ENCODE measurements at places on chromosomes 5 and 9.

GRCh38 chr5:142128675-142129208 lies 20.2 kb downstream of the NDFIP1 start:
- DNase-seq = no peak

DNA sequence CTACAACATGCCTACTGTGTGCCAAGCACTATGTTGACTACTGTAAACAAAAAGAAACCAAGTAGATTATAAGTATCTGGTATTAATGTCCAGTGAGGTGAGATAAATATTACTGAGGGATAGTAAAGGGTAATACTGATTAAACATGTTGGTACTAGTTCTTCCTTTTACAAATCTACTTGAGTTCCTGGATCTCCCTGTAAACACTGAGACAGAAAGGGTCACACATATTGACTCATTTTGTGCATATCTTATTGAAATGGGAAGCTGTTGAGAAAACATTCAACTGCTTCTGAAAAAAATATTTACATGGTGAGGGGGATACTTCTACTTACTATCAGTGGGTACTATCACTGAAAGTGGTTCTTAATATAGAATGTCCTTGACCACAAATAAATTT lies 24.3 kb downstream of the EFNA5 start:
- DNase-seq = no peak

DNA sequence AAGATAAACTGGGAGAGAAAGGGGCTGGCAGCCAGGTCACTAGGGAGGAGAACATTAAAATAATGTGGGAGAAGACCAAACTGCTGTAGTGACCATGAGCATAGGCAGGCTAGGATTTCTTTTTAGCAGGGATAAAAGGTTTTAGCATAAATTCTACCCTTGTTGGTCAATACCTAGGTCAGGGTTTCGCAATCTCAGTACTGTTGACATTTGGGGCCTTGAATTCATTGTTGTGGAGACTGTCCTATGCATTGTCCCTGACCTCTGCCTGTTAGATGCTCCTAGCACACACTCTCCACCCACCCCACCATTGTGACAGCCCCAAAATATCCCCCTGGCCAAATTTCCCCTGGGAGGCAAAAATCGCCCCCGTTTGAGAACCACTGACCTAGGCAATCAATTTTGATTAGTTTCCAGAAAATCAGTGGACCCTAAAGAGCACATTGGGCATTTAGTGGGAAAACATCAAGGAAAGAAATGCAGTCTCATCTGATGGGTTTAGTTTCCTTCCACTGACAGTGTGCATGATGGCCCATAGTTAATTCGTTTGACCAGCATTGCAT lies 181.4 kb downstream of the NTRK2 start:
- DNase-seq = no peak

- DNase-seq = no peak
These were observed 22.8 kb upstream of the FCN1 start for GRCh38 chr9:134940236-134941208.

- DNase-seq = no peak
These were observed 54.4 kb upstream of the JMY start for GRCh38 chr5:79181419-79182022.

GRCh38 chr9:100372648-100373047 lies 19.9 kb upstream of the TEX10 start:
- DNase-seq = no peak

GRCh38 chr5:64312491-64312890 lies 146.8 kb downstream of the RNF180 start:
- DNase-seq = no peak

- DNase-seq = no peak
These were observed 454.8 kb downstream of the CSNK1G3 start for GRCh38 chr5:123966781-123967180.

- DNase-seq = no peak
These were observed 14.8 kb downstream of the AKNA start for GRCh38 chr9:114372921-114373448.

GRCh38 chr9:109232449-109233237 lies 65.6 kb upstream of the FRRS1L start:
- DNase-seq = no peak

GRCh38 chr9:92986176-92987119 lies 39.1 kb downstream of the FGD3 start:
- DNase-seq = no peak

- DNase-seq = no peak
These were observed 73.5 kb downstream of the LNPEP start for GRCh38 chr5:97009212-97009898.

DNA sequence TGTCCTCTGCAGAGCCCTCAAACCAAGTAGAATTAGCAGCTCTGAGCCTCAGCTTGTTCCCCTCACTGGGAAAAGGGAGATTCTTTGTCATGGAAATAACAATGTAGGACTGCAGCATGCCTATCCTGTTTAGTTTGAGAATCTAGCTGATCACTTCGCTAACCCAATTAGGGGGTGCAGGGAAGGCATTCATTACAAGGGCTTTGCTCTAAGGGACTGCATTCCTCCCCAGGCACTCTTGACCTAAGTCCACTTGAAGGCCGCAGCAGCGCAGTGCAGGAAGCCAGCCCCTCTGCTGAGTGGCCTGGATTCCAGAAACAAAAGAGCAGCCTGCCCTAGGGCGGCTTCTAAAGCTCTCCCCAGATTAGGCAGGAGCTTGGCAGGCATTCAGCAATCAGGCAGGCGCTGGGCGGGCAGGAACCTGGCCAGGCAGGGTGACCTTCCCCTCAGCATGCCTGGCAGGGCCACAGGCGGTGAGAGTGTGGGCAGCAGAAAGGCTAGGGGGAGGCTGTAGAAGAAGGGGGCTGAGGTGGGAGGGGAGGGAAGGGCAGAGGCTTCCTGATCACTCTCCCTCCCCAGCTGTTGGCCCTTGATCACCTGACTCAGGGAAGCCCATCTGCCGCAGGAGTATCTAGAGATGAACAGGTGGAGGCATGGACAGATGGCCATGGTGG lies 24.8 kb downstream of the CCNJL start:
- DNase-seq = peak; percentile 78

GRCh38 chr9:35736201-35736633 lies 3.8 kb downstream of the CREB3 start:
- peak; percentile 76 for DNase-seq

- DNase-seq = no peak
These were observed 57.9 kb upstream of the IER5L start for GRCh38 chr9:129235931-129236331.

- no peak for DNase-seq
These were observed 52.5 kb downstream of the ECPAS start for GRCh38 chr9:111431684-111432083.

DNA sequence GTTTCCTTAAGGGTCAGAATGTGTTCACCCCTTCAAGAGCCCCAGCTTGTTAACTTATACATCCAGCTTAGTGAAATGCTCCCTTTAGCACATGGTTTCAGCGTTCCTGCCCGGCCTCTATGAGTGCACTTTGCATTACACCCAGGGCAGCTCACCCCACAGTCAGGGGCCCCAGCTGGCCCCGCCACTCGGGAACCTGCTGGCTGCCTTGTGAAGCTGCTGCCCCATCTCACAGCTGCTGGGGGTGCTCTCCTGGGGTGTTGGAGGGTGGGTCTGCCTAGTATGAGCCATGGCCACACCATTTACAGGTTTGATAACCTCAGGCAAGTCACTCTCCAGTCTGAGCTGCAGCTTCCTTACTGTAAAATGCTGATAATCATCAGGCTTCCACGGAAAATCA lies 32.2 kb downstream of the HRH2 start:
- DNase-seq = no peak

- DNase-seq = no peak
These were observed 61.6 kb downstream of the CSNK1A1 start for GRCh38 chr5:149489605-149490037.

DNA sequence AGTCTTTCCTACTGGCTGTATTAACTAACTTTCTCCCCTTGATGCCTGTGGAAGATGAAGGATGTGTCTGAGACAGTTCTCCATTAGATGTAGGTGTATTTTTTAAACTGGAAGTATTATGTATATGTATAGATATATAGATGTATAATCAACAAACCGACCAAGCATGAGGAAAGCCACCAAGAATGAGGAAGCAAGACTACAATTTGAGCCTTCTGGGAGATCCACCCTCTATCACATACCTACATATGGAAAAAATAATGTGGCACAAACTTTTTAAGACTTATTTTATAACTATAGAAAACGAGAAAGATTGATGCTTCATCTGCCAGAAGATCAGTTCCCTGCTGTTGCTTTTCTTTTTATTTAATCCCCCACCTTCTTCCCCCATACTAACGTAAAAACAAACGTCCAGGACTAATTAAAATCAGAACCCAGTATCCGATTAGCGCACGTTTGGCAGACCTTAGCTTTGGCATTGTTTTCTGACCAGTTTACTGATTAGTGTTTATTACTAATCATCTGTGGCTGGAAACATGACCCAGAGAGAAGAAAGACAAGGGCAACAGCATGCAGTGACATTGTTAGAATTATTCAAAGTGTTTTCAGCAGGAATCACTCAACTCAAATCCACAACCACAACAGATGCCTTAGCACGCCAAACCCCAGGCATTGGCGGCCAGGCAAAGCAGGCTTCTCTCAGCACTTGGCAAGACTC lies 490.2 kb downstream of the EBF1 start:
- no peak for DNase-seq

DNA sequence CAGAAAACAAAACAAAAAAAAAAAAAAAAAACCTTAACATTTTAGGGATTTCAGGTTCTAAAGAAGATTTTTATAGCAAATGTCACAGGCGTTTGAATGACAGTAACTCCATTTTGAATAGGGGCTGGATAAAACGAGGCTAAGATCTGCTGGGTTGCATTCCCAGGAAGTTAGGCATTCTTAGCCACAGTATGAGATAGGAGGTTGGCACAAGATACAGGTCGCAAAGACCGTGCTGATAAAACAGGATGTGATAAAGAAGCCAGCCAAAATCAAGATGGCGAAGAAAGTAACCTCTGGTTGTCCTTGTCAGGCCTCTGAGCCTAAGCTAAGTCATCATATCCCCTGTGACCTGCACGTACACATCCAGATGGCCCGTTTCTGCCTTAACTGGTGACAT lies 425.6 kb upstream of the PTPRD start:
- no peak for DNase-seq

- no peak for DNase-seq
These were observed 22.1 kb downstream of the ANXA1 start for GRCh38 chr9:73173557-73174329.

DNA sequence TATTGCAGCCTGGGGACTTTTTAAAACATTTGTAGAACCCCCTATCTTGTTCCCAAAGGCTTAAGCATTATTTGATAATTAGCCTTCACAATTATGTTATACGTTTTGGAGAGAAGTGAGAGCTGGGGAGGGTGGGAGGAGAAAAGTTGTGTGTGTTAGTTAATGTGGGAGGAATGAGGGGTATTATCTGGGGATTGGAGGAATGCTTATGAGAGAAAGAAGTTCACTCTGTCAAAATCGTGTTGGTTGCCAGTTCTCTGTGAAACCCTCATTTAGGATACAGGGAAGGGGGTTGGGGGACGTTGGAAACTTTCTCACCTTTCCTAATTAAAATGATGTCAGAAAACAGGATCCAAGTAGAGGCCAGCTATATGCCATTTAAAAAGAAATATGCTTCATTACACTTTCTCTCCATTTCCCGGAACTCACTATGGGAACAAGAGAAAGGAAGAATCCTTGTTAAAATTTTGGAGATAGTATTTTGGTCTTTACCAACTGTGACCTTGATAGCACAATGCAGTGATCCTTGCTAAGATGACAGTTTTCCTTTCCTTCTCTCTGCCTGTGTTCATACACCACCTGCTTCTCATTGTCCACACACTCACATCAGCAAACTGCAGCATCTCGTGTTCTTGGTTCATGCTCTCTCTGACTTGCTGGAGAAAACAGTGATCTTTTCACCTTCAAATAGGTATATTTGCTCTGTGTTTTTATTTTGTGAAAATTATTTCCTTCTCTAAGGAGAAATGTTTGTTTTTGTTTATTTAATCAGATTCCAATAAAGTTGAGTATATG lies 336.7 kb upstream of the CLINT1 start:
- DNase-seq = no peak

GRCh38 chr9:78725503-78725902 lies 428.6 kb downstream of the PSAT1 start:
- DNase-seq = no peak

GRCh38 chr9:21555911-21556310 lies 73.8 kb upstream of the IFNE start:
- DNase-seq = no peak

DNA sequence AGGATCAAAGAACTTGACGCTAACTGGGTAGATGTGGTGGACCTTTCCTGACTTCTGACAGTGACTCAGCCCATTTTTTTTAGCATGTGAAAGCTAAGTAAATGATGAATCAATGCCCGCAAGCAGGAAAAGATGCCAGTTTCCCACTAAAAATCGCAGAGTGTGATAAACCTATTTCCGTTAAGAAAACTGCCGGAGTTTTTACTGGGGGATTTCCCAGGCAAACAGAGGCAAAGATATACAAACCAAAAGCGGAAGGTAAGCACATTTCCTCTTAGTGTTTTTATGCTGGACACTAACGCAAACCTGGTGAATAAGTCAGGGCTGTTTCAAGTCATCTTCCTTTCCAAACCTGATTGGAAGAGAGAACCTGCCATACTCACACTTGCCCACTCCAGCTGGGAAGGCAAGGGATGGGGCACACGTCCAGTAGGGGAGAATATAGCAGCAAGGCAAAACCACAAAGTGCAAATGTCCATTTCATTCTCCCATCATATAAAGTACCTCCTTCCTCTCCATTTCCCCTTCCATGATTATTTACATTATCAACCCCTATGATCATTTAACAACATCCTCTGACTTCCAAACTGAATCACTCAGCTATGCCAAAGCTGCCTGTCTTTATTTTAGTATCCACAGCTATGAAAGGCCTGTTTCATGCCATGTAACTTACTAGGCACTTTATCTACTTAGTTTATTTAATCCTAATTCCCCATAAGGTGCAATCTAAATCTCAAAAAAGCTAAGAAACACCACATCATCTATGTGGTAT lies 349.7 kb upstream of the RFX3 start:
- DNase-seq = no peak

Measured in iPS-NIHi11 (cell line).